ENCODE measurements at places on chromosomes 3 and 15.

DNA sequence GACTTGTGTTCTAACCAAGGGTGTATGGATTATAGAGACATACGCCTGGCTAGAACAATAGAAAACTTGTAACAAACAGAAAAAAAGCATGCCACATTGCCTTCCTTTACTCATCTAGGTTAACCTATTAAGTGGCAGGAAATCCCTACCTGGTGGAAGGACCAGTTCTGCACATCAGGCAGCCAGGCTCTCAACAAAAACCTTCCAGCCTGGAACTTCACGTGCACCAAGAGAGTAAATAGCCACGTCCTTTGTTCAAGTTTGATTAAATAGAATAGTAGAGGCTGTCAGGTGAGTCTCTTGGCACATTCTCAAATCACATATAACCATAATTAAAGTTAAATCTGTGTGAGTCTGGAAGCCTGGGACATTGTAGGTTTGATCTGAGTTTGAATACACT is 85.0 kb upstream of the DPH6 start:
- DNase-seq, result peak; percentile 81

- no peak for DNase-seq
These were observed 19.5 kb upstream of the ARRDC4 start for GRCh38 chr15:97940993-97941392.

GRCh38 chr3:149455366-149455765 is 19.1 kb upstream of the TM4SF4 start:
- DNase-seq, result no peak

DNA sequence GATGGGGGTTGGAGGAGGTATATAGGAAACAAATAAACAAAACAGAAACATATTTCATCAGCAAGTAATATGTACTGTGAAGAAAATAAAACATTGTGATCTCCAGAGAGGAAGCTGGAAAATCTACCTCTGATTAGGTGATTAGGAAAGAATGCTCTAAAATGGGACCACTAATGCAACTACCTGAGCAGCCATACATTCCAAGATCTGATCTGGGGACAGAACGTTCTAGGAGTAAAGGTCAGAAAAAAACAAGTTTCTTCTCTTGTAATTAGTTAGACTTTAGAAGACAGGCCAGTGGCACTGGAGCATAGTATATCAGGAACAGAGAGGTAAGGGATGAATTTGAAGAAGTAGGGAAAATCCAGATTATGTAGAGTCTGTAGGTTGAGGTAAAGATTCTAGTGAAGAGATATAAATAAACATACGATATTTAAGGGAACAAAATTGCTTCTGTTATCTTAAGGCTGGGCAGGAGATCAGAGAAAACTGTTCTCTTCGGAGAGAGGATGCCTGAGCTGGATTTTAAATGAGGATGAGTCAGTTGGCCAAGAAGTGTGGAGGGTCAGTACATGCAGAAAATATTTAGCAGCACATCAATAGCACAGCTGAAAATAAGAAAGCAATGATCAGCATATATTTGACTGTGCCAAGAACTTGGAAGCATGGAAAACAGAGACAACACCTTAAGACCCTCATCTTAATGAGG is 429.5 kb downstream of the NLGN1 start:
- DNase-seq, result no peak

- no peak for DNase-seq
These were observed 8.1 kb downstream of the SEC13 start for GRCh38 chr3:10312861-10313260.

DNA sequence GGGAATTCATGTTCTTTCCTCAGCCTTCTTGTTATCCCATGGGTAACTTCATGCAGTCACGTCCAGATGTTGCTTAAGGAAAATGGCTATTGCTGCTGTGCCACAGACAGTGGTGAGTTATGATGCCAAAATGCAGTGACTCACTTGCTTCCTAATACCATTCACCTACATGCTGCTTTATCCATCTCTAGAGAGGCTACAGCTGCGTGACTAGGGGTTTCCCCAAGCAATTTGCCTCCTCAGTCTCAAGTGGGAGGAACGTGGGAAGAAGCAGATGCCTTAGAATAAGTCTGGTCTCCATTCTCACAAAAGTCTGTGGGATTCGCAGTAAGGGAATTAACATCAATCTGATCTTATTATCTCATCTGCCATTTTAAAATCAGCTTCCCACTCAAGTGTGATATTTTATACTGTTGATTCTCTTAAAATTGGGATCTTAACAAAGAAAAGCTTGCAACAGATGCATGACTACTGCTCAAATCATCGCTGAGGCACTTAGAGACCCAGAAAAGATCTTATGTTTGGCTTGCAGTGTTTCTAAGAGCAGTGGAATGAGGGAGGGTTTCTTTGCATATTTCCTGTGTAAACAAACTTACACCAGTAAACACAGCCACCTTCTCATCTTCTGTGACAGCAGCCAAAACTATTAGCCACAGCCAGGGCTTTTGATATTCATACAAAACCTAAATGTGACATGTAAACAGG is 62.0 kb upstream of the ACP3 start:
- DNase-seq, result no peak

DNA sequence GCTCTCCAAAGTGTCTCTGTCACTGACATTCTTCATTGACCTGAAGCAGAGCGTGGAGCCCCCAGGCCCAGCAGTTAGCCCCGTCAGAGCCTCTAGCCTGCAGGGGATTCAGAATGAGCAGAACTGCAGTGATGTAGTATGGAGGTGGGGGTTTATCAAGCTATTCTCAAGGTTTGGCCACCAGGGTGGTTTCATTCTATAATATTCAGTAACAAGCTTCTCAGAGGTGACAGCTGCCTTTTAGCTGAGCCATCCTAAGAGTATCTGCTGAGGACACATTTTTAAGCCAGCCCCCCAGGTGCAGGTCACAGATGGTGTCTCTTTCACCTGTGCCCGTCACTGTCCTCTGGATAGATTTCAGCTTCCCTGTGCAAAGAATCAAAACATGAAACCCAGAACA is 31.9 kb downstream of the CMTM7 start:
- no peak for DNase-seq

DNA sequence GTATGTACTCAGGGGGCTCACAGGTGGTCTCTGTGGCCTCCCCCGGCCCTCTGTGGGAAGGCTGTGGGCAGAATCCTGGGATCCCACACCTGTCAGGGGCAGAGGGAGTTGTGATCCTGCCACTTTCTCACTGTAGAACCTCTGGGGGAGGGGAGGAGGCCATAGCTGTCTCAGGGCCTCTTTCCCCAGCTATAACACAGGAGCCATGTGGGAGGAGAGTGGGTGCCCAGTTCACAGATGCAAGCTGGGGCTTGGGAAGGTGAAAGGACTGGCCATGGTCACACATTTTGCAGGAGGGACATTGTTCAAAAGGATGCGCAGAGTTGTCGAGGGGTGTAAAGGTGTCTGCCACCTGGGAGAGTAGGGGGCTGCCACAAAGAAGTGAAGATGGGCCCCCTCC is 11.7 kb downstream of the MAPKAPK3 start:
- no peak for DNase-seq

GRCh38 chr15:62711691-62712454 is 330.7 kb upstream of the TPM1 start:
- no peak for DNase-seq

GRCh38 chr3:7683426-7683825 is 818.2 kb upstream of the LMCD1 start:
- DNase-seq, result no peak

DNA sequence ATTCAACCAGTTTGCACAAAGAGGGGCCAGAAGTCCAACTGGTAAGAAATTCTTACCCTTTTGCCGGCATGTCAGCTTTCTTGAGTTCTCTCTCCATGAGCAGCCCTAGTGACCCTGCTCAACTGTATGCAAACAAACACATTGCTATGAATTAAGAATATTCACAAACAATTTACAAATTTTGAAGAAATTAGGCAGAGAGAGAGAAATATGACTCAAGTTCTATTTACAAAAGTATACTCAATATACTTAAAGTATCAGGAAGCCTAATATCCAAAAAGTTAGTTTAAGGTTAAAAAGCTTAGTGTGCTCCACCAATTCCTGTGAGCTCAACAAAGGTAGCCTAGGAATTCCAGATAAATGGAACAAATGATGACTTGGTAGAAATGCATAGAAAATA is 3.5 kb upstream of the EHHADH start:
- DNase-seq, result no peak

- DNase-seq, result no peak
These were observed 19.0 kb downstream of the PCYT1A start for GRCh38 chr3:196268284-196269163.

DNA sequence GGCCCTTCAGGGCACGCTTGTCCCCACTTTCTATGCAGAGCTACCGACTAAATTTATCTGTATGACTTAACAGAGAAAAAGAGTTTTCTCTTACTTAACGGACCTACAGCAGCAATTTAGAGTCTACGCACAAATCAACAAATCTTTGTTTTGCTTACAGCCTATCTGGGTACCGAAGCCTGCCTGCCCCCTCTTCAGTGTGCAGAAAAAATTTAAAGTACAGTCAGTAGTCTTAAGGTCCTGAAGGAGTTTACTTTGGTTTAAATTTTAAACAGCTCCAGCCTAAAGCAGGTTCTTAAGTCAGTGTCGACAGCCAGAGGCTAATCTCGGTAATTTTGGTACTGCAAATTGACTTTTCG is 570 bp downstream of the SACM1L start:
- DNase-seq, result no peak

DNA sequence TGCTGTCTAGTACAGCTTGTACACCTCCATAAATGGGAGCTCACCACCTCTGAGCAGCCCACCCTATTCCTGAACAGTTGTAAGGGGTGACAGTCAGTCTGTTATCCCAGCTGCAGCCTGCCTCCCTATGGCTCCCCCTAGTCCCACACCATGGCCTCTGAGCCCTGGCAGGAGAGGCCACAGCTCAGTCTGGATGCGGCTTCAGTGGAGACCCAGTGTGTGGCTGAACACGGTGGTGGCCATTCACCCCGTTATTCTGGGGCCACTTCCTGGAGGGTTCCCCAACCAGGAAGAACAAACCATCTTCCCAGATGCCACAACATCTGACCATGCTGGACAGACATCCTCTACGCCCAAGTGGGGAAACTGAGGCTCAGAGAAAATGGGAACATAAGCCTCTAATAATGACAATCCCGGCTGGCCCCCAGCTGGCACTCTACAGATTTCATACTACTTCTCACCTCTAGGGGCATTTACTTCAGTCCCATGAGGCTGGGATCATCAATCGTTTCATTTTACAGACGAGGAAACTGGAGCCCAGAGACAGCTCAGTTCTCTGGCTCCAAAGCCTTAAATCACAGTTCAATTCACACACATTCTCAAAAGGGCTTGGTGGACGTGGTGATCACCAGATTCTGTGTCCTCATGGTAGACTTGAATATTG is 9.2 kb upstream of the GRIP2 start:
- no peak for DNase-seq

All from COR-L47 (cell line).